Activated CD4-positive, alpha-beta T cell treated with anti-CD3 and anti-CD28 coated beads for 24 hours (primary cell): ENCODE measurements at places on chromosomes 4 and X.

DNA sequence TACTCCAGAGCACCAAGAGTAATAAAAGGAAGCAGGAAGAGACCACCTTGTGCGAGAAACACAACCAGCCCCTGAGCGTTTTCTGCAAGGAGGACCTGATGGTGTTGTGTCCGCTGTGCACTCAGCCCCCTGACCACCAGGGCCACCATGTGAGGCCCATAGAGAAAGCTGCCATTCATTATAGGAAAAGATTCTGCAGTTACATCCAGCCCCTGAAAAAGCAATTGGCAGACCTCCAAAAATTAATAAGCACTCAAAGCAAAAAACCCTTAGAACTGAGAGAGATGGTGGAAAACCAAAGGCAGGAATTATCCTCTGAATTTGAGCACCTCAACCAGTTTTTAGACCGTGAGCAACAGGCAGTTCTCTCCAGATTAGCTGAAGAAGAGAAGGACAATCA, 5.7 kb downstream of the TRIM75 start:
- DNase-seq, result no peak

DNA sequence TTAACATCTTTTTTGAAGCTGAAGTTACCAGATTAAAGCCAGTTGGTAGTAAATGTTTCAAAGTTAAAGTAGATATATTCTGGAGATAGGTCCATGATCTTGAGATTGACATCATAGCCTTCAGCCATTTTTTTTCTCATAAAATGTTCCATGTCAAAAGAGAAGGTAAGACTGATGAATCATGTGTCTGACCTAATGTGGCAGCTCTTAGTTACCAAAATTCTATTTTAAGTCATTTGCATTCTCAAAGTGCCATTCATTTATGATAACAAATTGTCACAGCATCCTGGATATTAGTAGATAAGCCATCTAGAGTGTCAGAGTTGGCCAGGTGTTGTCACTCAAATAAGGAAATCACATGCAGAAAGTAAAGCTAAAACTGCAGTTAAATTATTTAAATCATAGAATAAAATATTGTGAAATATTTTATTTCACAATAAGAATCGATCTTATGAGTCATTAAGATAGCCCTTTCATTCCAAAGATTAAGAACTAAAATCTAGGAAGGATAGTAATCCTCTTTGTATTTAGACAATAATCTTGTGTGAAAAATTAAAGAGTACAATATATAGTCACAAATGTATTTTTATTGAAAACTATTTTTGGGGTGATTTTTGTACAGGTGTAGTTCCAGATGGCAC, 65.7 kb upstream of the ADAD1 start:
- no peak for DNase-seq

DNA sequence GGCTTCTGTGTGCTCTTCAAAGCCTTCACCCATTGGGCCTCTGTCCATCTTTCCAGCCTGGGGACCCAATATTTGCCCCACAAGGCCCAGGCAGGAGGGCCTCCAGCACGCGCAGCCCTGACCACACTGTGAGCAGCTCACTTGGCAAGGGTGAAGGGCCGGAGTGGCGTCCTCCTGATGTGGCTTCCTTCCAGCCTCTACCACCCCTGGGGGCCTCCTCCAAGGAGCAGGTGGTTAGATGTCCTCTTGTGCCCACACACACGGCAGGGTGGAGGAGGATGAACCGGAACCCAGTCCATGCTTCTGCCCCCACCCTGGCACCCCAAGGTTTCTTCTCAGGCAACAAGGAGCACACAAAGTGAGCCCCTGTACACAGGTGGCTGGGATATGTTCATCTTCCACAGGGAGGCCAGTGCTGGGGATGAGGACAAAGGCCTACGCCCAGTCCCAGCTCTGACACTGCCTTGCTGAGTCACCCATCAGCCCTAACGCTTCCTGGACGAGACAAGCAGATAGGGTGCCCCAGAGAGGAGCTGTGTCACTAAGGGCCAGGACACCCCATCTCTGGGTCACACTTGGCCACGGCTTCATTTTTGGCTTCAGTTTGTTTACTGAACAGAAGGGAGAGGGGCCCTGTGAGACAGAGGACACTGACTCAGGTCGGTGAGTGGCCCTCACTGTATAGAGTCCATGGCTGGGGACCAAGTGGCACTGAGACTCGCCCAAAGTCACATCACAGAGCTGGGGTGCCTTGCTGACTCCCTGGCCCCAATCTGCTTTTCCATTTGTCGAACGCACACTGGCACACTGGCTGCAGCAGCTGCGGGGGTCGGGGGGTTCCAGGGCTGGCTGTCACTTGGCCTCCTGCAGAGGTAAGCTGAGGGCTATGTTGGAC, 1.9 kb downstream of the UBL4A start:
- no peak for DNase-seq

- DNase-seq, result no peak
Observed at GRCh38 chr4:131091896-131092295, 1995.9 kb downstream of the C4orf33 start.

- DNase-seq, result no peak
Observed at GRCh38 chrX:152937236-152937635, 39.4 kb downstream of the ZNF185 start.

- DNase-seq, result no peak
Observed at GRCh38 chr4:40550948-40551462, 78.7 kb downstream of the RBM47 start.

- no peak for DNase-seq
Observed at GRCh38 chr4:15695240-15695699, 7.6 kb upstream of the BST1 start.

- no peak for DNase-seq
Observed at GRCh38 chrX:47613082-47613481, 6.6 kb downstream of the SYN1 start.

DNA sequence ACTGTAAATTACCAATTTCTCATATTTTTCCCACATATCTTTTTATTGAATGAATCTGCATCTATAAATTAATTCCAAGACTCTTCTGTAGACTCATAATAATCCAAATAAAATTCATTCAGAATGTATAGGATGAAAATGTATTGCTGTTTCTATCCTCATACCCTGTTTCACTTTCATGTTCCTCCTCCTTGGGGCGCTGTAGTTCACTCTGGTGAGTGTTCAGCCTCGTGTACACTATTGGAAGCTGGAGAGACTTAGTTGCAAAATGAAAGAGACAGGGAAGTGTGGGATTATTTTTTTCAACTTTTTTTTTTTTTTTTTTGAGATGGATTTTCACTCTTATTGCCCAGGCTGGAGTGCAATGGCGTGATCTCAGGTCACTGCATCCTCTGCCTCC, 296.1 kb downstream of the TLL1 start:
- no peak for DNase-seq

DNA sequence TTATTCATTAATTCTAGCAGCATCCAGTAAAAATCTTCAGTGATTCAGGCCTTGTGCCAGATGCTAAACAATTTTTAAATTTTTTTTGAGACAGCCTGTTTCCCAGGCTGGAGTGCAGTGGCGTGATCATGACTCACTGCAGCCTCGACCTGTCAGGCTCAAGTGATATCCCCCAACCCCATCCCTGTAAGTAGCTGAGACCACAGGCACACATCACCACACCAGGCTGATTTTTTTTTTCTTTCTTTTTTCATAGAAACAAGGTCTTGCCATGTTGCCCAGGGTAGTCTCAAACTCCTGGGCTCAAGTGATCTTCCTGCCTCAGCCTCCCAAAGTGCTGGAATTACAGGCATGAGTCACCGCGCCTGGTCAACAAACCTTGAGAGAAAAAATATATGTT, 705.5 kb downstream of the ARAP2 start:
- DNase-seq, result no peak

GRCh38 chr4:72449705-72450104, 119.3 kb downstream of the ADAMTS3 start:
- no peak for DNase-seq
